ENCODE measurements at places on chromosomes 5 and 9.
A peak's percentile ranks its signal among the peaks of the same experiment; 100 is the strongest.

GRCh38 chr9:77731008-77731698 is 83.0 kb upstream of the GNA14 start:
- no peak for DNase-seq

GRCh38 chr5:79851391-79851863 is 139.6 kb downstream of the MTX3 start:
- DNase-seq = no peak

- peak; percentile 83 for DNase-seq
Observed at GRCh38 chr9:132268725-132269352, 85.9 kb downstream of the SETX start.

DNA sequence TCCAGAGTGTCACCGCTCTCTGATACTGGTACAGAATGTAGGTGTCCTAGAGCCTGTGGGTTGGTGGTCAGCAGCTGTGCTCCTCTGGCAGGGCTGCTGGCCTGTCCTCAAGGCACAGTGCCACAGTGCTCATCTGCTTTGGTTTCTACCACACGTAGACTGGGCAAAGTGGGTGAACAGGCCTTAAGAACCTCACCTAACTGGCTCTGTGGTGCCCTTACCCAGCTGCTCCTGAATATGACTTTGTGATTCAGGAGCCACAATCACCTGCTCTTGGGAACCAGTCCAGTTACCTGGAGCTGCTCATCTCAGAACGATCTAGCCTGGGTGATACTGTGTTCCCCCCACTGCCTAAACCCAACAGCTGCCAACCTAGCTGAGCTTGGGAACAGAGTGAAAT is 6.4 kb downstream of the NOP16 start:
- DNase-seq = no peak

DNA sequence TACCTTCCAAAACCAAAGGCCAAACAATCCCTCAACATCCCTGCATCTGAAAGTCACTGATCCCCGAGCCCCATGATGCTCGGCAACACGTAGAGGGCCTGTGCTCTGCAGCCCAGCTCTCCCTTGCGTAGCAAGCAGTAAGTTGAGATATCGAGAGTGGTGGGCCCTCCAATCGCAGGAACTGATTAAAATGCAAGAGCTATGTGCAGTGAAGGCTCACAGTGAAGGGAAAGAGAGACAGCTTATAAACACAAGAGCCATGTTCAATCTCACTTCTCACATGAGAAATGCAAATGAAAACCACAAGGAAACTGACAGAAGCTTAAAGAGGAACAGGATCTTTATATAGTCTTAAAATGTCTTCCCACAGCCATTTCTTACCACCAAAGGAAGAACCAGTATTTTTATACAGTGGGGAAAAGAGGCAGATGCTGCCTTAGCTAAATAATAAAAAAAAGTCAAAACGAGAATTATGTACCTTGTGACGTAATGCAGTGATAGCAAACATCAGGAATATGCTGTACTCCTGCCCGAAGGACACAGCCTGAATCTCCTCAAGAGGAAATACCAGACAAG is 24.6 kb downstream of the TTF1 start:
- no peak for DNase-seq

DNA sequence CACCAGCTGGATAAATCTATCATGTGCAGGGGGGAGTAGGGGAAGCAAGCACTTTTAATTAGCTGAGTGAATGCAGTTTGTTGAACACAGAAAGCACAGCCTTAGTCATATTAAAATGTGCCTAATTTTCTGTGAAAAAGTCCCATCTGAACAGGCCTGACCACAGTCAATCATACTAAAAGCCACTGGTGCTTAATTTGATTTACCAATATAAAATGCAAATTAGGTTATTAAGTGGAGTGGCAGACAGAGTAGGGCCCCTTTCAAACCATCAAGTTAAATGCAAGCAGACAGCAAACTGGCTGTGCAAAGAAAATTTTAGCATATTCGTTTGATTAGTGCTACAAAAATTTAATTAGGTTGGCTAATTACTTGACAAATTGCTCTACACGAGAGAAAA is 176.1 kb downstream of the ISL1 start:
- DNase-seq = no peak

- DNase-seq = peak; percentile 11
Observed at GRCh38 chr9:70044490-70045307, 1.1 kb downstream of the MAMDC2 start.

DNA sequence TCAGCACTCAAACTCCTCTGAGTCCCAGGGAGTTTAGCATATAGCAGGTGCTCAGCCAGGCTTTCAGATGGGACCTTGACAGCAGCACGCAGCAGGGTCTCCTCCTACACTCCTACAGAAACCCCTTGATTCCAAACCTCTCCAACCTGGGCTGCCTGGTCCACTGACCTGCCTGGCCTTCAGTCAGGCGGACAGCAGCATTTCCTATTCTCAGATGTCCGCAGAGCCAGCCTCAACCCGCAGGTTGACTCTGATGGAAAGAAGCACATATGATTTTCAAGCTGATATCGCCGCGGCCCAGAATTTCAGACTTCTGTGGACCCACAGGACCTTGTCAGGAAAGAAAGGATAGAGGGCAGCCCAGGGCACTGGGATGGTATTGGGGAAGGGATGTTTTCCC is 5.3 kb upstream of the SLC25A48 start:
- DNase-seq = no peak

DNA sequence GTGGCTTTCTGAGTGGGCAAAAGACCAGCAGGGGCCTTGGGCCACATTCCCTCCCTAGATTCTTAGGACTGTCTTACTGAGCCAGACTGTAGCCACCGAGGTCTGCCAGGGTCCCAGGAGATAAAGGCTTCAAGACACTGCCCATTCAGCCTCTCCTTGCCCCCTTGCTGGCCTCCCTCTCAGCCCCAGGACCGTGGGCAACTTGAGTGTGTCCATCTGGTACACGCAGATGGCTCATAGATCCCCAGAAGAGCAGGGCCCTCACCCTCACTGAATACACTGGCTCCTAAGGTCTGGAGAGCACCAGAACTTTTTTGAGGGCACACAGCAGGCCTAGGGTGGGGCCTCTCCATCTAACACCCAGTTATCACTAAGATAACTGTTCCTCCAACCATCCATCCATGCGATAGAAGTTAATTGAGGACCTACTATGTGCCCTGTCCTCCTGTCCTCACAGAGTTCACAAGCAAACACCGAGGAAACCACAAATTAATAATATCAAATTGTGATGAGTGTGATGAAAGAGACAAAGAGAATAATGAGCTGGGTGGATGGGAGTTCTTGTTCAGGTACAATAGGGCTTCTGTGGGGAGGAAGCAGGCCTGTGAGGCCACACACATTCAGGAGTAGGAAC is 4.9 kb upstream of the PDGFRB start:
- no peak for DNase-seq

DNA sequence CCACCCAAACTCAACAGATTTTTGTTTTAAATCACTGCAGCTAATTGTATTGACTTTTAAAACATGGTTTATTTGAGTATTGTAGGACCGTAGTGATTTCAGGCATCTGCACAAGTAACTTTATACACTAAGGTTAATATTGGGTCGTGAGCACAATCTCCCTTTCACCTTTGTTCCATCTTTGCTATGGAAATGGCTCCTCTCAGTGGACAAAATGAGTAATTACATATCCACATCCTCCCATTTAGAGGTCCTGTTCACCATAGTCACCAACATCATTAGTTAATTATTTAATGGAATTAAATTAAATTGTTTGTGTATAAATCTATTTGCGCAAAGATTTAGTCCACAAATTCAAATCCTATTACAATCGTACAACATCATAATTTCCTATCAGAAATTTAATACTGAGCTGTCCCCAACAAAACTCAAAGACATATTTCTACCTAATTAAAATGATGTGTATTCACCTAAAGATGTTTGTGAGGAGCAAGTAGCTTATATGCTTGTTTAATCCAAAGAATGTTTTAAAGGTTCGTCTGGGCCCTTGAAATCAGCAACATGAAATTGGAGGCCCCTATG is 173.0 kb upstream of the DAPK1 start:
- no peak for DNase-seq

GRCh38 chr9:12801663-12802062 is 26.8 kb downstream of the LURAP1L start:
- no peak for DNase-seq

- no peak for DNase-seq
Observed at GRCh38 chr5:88681211-88681803, 201.7 kb downstream of the MEF2C start.

DNA sequence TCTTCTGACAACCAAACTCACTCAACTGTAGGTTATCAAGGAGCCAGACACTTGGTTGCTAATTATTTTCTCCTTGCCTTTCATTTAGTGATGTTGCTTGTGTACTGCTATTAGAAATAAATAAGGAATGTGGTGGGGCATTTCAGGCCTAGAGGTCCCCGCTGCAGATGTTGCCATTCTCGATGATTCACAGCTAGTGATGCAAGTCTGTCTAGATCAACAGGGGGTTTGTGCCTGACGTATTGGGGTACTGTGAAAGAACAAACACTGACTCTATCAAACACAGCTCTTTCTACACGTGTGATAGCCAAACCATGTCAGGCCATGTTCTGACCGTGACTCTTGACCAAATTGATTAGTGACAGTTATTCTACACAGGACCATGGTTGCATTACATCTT is 144.7 kb downstream of the OSTF1 start:
- DNase-seq = no peak

DNA sequence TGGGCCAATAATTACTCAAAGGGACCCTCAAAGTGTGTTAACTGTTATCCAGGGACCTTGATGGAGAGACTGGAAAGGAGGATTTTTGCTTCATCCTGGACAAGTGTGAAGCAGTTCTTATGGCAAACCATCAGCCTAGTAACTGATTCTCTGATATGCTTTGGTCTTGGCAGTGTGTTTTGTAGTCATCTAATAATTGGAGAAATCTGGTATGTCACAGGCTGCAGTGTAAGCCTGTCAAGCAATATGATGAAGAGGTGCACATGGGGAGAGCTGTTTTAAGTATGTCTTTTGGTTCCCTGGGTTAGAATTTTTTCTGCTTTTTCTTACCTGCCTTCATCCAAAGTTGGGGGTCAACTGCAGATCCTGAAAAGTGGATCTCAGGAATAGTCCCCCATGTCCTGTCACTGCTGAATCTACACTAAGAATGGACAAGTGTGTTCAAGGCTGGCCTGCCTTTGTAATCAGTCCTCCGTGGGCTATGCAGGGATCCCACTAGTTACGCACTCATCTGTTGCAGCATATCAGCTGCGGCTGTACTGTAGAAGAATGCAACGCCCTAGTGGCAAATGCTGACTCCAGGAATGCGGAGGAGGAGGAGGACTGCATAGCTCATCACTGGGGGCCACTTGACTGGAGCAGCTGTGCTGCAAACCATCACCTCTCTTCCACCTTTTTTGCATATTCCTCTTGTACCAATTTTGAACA is 1.9 kb downstream of the SPTAN1 start:
- peak; percentile 57 for DNase-seq

- DNase-seq = peak; percentile 19
Observed at GRCh38 chr9:93357649-93358048, 93.8 kb upstream of the FAM120A start.

DNA sequence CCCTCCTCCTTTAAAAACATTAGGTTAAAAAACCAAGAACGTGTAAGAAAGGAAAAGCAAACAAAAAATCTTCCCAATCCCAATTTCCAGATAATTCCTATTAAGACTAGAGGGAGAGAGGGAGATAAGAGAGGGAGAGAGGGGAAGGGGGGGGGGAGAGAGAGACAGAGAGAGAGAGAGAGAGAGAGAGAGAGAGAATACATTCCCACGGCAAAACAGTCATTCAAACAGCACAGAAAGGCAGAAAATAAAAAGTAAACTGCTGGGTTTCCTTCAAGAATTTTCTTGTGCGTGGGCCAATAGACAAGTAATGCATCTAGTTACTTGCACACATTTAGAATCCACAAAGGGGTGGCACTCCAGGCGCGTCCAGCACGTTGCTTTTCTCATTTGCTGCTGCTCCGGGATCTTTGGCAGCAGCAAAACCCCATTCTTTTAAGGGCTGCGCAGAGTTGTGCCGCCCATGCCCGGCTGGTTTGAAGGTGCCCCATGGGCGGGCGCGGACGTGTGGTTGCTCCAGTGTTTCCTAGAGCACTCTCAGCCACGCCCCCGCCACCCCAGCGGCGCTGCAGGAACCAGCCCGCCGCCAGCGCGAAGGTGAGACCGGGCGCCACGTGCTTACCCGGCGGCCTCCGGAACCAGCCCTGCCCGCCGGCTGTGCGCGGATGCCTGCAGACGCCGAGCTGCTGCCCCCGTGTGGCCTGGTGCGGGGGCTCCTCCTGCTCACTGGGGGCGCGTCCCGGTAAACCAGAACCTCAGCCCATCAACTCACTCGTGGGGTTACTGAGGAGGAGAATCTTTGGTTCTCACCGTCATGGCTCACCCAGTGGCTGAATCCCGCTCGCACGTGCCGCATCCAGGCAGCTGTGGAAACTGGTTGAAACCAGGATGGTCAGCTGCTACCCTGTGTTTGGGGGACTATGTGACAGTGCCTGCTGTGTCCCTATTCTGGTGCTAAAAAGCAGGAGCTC is 44.6 kb downstream of the STC2 start:
- peak; percentile 87 for DNase-seq

- peak; percentile 97 for DNase-seq
Observed at GRCh38 chr5:10353241-10354047, at the start of gene MARCHF6. MARCHF6 (plus strand) TSS chr5:10353695; CDS start chr5:10353899, 204 bp downstream.

DNA sequence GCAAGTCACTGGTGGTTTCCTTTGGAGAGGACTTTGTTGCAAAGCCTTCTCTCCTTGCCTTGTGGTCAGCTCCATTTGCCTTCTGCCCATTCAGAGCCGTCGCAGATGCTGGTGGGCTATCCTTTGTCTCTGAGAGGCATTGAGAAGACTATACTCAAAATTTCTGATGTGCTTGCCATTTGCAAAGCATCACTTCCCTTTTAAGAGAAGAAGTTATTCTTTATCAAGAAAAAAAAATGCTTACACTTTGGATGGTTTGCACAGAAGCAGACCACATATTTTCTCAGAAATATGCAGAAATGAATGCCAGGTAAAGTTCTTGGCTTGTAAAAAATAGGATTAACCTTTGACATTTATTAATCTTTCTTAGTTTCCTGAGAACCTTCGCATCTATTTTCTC is 195.8 kb upstream of the KLF4 start:
- DNase-seq = no peak

- DNase-seq = no peak
Observed at GRCh38 chr5:173538018-173538417, 78.4 kb downstream of the BOD1 start.

- DNase-seq = no peak
Observed at GRCh38 chr5:51977014-51977413, 593.8 kb downstream of the ISL1 start.

GRCh38 chr9:78783743-78784142 is 486.8 kb downstream of the PSAT1 start:
- no peak for DNase-seq

Data from activated CD4-positive, alpha-beta T cell treated with anti-CD3 and anti-CD28 coated beads for 48 hours (primary cell).